HS-27A (cell line): ENCODE measurements at places on chromosomes 1 and 21.

DNA sequence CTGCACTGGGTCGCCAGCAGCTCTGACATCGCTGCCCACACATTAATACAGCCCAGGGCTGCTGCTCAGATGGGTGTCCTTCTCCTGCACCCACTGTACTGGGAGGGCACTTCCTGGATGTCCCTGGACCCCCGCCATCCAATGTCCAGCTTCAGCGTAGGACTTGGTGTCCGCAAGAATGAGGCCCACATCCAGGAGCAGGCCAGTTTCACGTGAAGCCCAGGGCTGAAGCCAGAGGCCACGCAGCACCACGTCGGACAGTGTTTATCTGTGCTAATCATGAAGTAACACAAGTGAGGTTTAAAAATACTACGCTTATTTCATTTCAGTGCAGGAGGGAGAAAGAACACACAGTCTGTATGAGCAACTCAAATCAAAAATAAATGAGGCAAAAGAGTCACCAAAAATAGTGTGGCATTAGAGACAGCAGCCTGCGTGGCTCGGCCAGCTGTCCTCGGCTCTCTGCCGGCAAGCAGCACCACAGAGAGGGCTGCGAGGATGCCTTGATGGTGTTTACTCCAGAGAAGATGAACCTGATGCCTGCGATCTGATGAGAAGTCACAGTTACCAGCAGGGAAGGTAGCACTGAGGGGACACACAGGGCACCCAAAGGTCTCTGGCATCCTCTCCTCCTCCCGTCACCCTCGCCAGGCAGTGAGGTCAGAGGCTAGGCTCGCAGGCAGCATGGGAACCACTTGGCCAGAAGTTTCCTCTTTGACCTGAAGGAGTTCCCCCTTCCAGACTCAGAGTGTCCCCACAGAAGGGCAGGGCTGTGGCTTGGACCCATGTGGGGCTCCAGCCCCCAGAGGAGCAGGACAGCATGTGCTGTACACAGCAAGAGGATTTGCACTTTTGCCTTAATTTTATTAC, 22.1 kb upstream of the NPHP4 start:
- no peak for DNase-seq

- no peak for DNase-seq
Measured at GRCh38 chr1:168941640-168942039, 164.8 kb upstream of the ATP1B1 start.

GRCh38 chr1:71610476-71610875, 529.6 kb upstream of the ZRANB2 start:
- no peak for DNase-seq

GRCh38 chr1:1157914-1158710, 15.6 kb upstream of the TTLL10 start:
- no peak for DNase-seq

- no peak for DNase-seq
Measured at GRCh38 chr1:65221638-65222339, 73.8 kb downstream of the AK4 start.

- no peak for DNase-seq
Measured at GRCh38 chr1:226320930-226321329, 12.0 kb upstream of the LIN9 start.

GRCh38 chr1:42758641-42759040, 8.2 kb downstream of the P3H1 start:
- DNase-seq: no peak

DNA sequence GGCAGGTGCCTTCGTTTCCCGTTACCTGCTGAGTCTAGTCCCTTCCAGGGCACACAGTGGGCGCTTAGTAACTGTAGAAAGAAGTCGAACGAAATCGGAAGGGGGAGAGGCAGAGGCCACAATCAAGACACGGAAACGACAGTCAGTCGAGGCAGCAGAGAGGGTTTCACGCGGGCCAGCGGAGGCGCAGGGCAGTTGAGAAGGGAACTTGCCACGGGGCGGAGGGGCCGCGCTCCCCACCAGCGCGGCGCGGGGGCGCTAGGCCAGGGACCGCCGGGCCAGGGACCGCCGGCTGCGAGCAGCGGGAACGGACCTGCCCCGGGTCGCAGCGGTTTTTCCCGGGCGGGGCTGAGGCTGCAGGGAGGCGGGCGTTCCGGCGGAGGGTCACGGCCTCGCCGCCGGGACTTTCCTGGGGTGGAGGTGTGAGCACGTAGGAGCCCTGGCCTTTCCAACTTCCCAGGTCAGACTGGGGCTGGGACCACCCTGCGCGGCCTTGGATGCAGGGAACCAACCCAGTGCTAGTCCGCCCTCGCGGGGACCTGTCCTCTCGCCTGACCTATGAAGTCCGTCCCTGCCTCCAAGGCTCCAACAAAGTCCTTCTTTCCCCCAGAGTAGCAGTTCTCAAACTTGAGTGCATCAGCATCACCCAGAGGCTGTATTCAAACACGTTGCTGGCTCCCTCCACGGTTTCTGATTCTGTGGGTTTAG, 150.1 kb upstream of the FGGY start:
- no peak for DNase-seq

DNA sequence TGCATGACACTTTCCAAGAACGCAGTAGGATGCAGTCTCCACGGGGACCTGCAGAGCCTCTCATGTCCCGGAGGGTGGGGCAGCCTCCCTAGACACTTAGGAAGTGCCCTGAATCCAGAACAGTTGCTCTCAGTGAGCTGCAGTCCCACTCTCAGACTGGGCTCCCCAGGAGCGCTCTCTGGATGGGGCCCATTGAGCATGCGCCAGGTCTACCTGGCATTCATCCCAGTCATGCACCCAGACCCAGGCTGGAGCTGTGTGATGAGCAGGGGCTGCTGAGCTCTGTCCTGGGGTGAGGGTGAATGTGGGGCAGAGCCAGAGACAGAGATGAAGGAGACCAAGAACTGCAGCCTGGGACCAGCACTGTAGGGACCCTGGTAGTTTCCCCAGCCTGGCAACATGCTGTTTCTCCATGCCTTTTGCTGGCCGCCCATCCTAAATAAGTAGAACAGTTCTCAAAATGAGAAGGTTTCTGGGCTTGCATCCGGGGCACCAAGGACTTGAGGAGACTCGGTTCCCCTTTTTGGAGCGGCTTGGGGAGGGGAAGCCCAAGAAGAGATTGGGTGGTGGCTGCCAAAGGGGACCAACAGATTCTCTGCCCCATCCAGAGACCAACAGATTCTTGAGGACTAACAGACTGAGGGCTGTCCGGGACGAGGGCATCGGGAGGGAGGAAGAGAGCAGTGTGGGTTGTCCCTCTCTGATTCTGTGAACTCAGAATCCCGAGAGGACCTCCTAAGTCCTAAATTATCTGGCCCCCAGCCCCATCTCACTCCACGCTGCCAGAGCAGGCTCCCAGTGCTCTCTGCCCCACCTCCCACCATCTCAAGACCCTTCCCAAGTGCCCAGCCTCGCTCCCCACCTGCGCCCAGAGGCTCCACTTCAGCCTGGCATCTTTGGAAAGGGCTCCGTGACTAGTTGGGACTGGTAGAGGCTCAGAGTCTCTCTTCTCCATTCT, 1.0 kb upstream of the PGLYRP4 start:
- DNase-seq: no peak

DNA sequence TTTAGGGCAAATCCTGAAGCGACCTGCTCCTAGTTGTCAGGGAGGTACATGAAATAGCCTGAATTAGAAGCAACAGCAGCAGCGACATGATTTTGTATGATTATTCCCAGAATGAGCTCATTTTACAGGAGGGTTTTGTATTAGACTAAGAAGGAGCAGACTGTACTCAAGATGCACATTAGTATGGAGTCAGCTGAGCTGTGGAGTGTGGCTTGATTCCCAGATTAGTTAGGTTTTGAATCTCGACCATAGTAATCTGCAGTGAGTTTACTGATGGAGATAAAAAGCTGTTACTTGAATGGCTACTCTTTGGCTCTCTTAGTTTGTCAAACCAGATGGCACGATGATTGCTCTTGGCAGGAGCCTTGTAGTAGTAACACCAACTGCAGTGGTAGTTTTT, 143.1 kb downstream of the PHTF1 start:
- DNase-seq: no peak

- DNase-seq: no peak
Measured at GRCh38 chr1:45097944-45098343, 85.9 kb downstream of the UROD start.

GRCh38 chr21:22961258-22961657, 1963.0 kb downstream of the NCAM2 start:
- no peak for DNase-seq

DNA sequence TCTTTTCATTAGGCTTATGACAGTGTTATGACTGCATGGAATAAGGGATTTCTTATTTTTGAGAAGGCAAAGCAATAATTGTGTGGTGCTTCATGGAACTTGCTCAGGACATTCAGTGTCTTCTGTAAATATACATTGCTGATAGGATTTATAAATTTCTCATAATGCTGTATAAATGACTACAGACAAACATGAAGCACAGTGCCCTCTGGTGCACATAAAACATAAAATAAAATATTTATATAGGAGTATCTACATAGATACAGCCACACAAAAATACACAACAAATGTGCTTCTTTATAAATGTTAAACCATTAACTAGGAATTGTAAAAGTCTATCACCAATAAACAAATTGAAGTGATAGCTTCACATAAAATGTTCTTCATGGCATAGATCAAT, 24.1 kb downstream of the BRINP3 start:
- DNase-seq: no peak

- no peak for DNase-seq
Measured at GRCh38 chr1:3231245-3231644, 162.2 kb downstream of the PRDM16 start.

DNA sequence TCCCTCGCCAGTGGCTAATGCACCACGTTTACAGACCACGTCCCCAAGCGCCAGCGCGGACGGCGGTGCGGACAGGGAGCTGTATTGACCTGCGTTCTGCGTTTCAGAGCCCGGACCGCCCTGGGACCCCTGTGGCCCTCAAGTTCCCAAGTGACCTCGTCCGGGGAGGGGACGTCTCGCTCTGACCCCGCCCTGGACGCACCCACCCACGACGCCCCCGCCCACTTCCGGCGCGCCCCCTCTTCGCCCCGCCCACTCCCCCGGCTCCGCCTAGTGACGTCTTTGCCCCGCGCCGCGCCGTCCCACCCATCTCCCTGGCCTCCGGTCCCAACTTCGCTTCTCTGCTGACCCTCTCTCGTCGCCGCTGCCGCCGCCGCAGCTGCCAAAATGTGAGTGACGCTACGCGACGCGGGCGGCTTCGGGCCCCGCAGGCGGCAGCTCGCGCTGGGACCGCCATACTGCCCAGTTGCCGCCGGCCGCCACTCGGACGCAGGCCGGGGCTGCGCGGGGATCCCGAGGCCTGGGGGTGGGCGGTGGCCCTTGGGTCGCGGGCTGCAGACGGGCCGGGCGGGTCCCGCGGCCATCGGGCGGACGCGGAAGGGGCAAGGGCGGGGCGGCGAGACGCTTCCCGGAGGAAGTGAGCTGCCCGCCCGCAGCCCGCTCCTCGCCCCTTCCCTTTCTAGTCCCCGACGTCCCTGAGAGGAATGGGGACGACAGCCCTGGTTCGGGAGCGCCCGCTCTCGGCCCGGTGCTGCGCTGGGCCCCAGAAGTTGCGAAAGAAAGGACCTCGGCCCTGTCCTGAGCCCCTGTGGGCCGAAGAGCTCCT, at the start of gene VAMP3:
VAMP3 (plus strand) TSS at position 300 of the 826 bp plus-strand sequence; CDS start at position 388, 88 bp downstream.
- DNase-seq: no peak
